Activated CD8-positive, alpha-beta T cell treated with anti-CD3 and anti-CD28 coated beads for 36 hours (primary cell): ENCODE measurements at places on chromosomes 3 and 15. TPM values are rescaled to one million over a fixed set of nuclear protein-coding genes. Genes with fewer than 3 reads are reported as not detected.

DNA sequence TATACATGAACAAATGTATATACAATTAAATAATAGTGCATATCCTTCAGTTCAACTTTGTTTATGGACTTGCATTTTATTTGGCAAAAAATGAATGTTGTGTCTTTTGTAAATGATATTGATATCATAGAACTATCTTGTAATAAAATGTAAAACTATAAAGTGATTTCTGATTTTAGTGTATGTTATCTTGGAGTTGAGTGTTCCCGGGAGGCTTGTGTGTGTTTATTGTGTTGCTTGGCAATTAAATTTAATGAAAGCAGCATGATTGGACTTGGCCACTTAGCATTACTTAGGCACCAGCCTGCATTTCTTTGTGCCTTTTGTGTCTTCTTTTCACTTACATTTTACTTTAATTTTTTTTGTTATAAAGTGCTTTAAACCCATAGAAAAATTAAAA is 10.6 kb downstream of the ARHGEF26 start:
- no peak overlapping the region for H3K4me3 ChIP-seq
- no peaks in the 10 kb centered on the region for H3K4me1 ChIP-seq
- no peaks in the 10 kb centered on the region for H3K36me3 ChIP-seq
- peaks cover 19% of the 10 kb centered on the region for H3K27me3 ChIP-seq

The ZBBX gene
- total RNA-seq = not detected

DNA sequence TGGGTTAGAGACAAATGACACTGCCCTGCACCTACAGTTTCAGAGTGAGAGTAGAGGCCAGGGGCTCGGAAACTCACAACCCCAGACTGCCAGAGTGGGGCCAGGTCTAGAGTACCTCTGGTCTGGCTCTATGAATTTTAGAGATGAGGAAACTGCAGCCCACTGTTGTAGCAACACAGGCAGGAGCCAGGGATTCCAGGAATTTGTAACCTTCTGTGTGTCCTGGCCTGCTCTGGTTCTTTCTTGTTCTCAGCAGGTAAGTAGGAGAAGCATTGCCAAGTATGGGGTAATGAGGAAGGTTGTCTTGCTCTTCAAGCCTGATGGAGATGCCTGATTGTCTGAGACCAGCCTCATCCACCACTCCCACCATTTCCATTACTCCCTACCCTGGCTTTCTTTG is 221.8 kb downstream of the UACA start:
- H3K4me1 ChIP-seq = peaks cover 30% of the 10 kb centered on the region
- no peaks in the 10 kb centered on the region for H3K36me3 ChIP-seq
- no peak overlapping the region for H3K27ac ChIP-seq
- H3K27me3 ChIP-seq = no peaks in the 10 kb centered on the region

GRCh38 chr3:171810629-171811294 is 479 bp upstream of the PLD1 start:
- peaks cover 26% of the 10 kb centered on the region for H3K4me1 ChIP-seq
- H3K27ac ChIP-seq = no peak overlapping the region
- no peak for DNase-seq
- H3K4me3 ChIP-seq = peak overlapping the region; percentile 72

DNA sequence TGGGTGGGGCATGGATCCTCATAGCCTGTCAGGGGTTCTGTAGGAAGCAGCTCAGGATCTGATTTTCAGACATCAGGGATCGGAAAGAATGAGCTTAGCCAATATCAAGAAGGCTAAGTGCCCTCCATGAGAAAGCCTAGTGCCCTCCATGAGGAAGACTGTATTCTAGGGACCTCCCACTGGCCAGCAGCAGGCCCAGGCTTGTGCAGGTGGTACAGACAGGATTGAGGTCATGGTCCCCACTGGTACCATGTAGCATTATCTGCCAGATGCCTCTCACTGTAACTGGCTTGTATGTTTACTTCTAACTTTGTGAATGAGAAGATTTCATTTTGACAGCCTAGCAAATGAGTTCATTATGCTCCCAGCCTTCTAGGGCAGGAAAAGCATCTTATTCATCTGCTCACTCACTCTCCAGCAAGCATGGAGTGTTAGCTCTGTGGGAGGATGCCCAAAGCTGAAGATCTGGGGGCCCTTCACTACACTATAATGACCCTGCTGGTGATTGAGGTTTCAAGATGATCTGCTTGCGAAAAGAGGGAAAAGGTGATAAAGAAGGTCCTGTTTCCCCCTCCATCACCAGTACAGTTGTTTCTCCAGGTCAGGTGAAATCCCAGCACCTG is 7.5 kb downstream of the EPHB1 start:
- H3K36me3 ChIP-seq = no peaks in the 10 kb centered on the region
- H3K27me3 ChIP-seq = peaks cover 31% of the 10 kb centered on the region

The SIDT1 gene
- total RNA-seq = 21.0 TPM
